ENCODE measurements at places on chromosomes 1 and 21.

- no peak for DNase-seq
Measured at GRCh38 chr1:218299416-218299815, 14.3 kb downstream of the RRP15 start.

DNA sequence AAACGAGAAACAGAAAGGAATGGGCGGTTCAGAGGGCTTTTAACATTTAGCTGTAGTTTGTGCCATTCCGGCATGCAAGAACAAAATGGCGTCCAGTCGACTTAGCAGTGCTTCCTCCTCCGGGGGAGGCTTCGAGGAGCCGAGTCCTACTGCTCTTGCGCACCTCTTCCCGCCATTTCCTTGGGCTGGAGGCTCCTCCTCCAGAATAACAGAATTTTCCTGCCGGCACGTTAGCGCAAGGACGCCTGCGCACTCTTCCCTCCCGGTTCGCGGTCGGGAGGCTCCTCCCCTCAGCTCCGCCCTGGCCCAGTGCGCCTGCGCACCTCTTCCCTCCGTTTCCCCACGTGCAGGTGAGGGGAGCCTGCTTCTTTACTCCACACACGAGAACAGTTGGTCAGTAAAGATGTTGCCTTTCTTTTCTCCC lies 1.0 kb downstream of the DMRTB1 start:
- DNase-seq, result no peak

DNA sequence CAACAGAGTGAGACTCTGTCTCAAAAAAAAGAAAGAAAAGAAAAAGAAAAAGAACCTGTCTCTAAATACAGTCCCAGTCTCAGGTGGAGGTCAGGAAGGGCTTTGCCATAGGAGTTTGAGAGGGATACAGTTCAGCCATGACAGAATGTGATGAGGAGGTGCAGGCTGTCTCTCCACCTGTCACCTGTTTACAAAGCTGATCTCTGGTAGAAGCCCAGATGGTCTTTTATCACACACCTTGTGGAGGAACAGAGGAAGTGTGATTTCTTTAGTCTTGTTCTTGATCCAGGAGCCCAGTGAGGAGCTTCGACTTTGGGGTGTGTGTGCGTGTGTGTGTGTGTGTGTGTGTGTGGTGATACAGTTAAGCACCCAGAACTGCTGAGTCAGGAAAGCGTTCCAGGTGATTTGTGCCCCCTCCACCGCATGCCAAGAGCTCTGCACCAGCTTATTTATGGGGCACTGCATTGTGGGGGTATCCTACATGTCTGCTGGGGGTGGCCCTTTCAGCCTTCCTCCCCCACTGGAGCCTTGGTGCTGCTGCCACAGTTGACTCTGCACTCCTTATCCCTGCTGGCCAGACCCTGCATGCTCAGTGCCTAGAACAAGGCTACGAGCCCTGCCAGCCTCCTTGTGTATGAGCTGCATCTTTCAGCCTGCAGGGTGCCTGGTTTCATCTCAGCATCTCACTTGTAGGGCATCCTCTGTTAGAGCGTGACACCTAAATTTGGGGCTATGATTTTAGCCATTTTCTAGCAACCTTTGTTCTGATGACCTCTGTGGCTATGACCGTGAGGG lies 19.3 kb downstream of the DOP1B start:
- no peak for DNase-seq

DNA sequence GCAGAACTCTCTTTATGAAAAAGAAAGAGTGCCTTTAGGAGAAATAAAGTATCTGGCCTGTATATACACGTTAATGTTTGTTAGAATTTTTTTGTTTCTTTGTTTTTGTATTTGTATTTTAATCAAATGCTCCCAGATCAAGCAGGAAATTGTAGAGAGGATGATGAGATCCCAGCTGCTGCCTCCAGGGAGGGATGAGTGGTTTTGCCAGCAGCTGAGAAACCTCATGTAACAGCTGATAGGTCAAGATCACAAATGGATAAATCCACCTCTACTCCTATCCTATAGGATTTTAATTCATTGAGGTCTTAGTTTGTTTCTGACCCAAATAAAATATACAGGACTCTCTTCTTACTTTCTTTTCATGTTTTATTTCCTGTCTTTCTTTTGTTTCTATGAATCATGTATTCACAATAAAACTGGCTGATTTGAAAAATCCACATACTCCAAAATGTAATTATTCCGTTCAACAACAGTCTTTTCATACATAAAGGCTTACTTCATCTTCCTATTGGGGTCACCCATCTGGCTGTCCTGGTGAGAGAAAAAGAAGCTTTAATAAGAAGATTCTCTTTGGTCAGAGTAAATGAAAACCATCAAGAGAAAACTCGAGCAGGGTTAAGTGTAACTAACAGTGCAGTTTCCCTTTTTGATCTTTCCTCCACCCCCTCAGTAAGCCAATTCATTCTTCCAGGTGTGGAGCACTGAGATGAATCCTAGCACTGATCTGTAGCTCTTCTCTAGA lies 129.3 kb upstream of the PLPPR5 start:
- no peak for DNase-seq

DNA sequence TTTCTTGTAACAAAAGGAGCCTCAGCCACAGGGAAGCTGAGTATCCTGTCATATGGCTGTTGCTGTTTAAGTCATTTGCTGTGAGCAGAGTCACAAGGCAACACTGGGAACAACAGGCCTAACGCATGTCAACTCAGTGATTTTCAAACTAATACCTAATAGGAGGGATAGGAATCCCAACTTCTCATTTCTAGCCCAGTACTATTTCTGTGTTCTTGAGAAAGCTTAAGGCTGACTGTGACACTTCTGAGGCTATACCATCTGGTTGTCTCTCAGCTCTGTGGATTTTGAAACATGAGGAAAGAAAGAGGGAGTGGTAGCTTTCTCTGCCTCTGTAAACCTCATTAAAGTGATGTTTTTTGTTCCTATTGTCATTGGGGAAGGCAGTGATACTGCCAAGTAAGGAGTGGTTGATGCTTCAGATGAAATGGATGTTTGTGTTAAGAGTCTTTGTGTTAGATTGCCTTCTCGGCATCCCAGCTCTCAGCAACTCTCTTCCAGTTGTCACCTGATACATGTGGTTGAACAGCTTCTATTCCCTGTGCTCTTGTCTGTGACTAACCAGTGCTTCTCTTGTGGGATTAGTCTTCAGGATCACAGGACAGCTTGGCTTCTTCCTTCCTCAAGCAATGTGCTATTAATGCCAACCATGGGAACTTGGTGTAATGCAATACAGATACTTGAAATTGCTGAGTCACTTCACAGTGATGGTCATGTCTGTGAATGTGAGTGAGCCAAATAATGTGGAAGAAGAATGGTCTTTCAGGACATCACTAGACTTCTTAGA lies 166.8 kb upstream of the IVNS1ABP start:
- no peak for DNase-seq

DNA sequence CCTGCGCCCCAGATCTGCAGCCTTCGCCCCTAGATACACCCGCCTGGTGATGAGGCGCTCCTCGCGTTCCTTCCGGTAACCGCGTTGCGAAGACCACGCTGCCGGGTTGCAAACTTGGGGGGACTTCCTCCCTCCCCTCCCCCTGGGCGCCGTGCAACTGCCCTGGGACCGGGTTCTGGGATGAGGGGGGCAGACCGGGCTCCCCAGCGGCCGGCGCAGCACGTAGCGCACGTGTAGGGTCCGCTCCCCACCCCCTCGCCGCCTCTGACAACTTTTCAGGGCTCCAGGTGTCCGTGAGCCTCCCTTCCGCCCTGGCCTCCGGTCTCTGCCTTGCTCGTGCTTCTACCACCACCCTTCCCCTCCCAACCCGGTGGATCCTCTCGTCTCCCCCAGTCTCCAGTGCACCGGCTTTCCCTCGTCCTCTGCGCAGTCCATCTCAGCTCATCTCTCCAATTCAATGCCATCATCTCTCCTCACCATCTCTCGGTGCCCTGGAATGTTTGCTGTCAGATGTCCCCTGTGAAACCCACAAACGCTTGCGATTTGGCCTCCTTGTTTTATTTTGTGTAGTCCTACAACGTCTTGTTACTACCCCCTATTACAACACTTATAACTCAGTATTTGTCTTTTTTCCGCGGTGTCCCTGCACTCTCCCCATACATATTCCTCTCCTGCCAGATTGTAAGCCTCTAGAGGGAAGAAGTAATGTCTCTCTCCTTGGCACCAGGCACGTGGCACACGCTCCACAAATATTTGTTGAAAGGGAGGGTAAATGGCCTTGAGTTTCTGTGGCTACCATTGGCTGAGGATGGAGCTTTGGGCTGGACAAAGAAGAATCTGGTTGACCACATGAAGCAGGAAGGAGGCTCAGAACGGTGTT lies 782 bp downstream of the PCAT6 start:
- DNase-seq, result no peak

- no peak for DNase-seq
Measured at GRCh38 chr1:83761167-83762038, 237.5 kb downstream of the TTLL7 start.

GRCh38 chr1:232988572-232989040 lies 38.2 kb downstream of the NTPCR start:
- DNase-seq, result no peak

- DNase-seq, result no peak
Measured at GRCh38 chr1:230268371-230269170, 157.6 kb downstream of the PGBD5 start.

DNA sequence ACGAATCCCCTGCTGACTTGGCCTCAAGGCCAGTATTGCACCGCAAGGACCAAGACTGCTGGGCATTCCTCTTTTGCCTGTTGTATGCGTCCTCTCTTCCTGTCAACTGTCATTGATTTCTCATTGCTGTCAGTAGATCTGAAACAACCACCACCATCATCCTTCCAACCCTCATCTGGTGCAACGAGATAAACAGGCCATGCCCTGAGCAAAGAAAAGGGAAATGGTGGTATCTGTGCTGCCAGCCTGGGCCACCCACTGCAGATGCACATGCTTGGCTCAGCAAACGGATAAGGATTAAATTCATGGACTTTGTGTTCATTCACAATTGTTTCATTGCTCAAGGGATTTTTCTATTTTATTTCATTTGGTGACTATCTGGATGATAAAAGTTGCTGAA lies 13.6 kb downstream of the OXCT2 start:
- DNase-seq, result no peak

DNA sequence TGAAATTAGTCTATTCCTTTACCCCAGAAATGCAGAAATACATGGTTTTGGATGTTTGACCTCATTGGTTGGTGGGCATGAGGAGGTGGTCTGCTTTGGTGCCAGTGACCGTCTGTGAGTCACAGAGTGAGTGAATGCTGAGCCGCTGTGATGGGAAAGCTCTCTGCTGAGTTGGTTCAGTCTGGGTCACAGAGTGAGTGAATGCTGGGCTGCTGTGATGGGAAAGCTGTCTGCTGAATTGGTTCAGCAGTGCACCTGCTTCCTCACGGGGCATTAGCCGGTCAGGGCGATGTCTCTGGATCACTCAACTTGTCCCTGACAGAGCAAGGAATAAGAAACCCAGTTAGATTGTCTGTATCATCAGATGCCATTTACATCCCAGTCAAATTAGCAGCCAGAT lies 40.8 kb downstream of the ADARB1 start:
- no peak for DNase-seq

DNA sequence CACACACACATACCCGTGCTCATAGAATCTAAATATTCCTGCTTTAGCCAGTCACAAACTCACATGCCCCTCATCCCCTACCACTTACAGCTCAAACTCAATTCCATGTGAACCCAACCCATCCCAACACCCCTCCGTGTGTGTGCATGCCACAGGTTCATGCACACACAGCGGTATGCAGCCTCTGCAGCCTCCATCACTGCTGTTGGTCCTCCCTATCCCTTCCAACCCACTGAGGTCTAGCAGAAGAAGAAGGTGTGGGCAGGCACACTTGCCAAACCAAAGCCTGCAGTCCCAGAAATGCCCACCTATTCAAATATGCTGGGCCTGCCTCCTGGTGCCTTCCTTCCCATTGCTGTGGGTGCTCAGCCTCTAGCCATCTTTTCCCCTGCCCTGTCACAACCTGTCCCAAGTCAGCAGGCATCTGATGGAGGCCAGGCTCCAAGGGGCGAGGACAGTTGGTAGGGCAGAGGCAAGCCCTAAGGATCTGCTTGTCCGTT lies 26.2 kb downstream of the SLC2A1 start:
- DNase-seq, result no peak

GRCh38 chr1:44472620-44473525 lies 67.8 kb downstream of the RNF220 start:
- no peak for DNase-seq

DNA sequence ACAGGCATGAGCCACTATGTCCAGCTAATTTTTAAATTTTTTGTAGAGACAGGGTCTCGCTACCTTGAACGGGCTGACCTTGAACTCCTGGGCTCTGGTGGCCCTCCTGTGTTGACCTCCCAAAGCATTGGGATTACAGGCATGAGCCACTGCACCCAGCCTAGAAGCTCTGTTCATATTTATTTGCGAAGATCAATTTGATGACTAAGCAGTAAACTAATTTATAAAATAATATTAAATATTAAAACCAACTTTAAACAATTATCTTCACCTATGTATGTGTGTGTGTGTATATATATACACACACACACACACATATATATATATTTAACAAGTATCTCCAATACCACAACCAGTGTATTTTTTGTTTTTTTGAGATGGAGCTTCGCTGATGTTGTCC lies 4.4 kb downstream of the NADK start:
- no peak for DNase-seq

GRCh38 chr1:226532553-226532952 lies 16.0 kb upstream of the STUM start:
- DNase-seq, result no peak

- no peak for DNase-seq
Measured at GRCh38 chr1:75342786-75343185, 208.6 kb downstream of the LHX8 start.

- peak; percentile 62 for DNase-seq
Measured at GRCh38 chr1:15918962-15919715, 56.8 kb downstream of the ZBTB17 start.

DNA sequence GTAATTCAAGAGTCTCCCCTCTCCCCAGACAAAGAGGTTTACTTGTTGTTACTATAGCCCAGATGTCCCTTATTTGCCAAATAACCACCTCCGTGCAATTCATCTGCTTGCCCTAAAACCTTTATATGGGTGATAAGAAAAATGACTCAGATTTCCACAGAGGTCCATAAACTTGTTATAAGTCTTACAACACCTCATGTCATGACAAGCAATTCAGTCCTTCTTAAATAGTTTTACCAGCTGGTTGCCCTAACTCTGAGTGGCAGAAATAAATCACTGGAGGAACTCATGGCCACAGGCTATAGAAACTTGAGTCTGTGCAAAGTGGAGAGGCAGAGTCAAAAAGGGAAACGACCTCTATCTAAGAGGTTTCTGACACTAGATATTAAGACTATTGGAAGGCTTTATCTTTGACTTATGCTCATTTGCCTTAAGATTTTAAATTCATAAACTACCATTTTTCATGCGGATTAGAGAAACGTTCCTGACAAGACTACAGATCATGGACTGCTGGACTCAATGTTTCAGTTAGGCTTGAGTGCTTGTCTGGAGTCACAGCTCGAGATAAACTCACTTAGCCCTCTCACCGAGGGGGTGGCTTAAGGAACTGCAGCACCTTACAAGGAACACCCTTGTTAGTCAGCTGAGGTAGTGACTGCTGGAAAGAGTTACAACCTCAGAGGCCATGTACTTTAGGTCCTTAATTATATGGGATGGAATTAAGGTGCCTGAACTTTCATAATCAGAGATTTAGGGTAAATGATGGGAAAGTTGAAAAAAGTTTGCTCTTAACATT lies 662.5 kb upstream of the USP24 start:
- DNase-seq, result no peak
